ENCODE measurements at places on chromosomes 6 and 20. TPM values are rescaled to one million over a fixed set of nuclear protein-coding genes. Genes with fewer than 3 reads are reported as not detected.

The ZNF831 gene
- total RNA-seq, result 1.4 TPM

The GLYATL3 gene
- total RNA-seq, result not detected

The NOTCH4 gene
- total RNA-seq, result 19.4 TPM

The EPPIN gene
- not detected for total RNA-seq

The HLA-DQA2 gene
- total RNA-seq, result 5.7 TPM

The C6orf58 gene
- 0.55 TPM for total RNA-seq

The ADGRB3 gene
- total RNA-seq, result 6.7 TPM

The CCDC170 gene
- 1.7 TPM for total RNA-seq

The CST4 gene
- not detected for total RNA-seq

Data from ureter (tissue), 1 donor.